Caco-2 (cell line): ENCODE measurements at places on chromosomes 1 and 21.

DNA sequence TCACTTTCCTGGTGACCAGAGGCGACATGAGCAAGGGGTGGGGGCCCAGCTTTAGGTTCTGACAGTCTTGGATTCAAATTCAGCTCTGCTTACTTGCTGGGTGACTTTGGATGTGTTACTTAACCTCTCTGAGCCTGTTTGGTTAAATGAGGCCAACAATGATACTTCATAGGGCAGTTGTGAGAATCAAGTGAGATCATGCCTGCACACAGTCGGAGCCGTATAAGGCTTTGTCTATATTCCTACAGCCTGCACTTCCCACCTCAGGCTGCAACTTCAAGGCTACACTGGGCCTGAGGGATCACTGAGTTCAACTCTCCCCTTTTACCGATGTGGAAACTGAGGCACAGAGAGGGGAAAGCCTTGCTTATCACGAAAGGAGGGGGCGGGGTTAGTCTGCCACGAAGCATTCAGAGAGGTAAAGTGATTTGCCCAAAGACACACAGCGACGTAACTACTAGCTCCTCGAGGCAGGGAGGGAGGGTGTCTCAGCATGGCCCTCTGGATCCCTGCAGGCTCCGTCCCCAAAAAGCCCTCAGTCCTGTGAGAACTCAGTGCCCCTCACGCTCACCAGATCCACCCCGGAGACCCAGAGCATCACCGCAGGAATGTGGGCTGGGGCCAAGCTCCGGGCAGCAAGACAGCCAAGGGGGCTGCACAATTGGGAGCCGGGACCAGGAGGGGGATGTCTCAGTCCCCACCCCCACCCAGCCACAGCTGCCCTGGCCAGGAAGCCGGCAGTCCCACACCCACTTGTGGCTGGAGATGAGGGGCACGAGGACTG lies 25.0 kb downstream of the SDC3 start:
- DNase-seq = no peak

GRCh38 chr1:65083263-65083896 lies 64.6 kb upstream of the AK4 start:
- DNase-seq = no peak

- no peak for DNase-seq
Measured at GRCh38 chr1:41726899-41727748, 191.6 kb downstream of the HIVEP3 start.

DNA sequence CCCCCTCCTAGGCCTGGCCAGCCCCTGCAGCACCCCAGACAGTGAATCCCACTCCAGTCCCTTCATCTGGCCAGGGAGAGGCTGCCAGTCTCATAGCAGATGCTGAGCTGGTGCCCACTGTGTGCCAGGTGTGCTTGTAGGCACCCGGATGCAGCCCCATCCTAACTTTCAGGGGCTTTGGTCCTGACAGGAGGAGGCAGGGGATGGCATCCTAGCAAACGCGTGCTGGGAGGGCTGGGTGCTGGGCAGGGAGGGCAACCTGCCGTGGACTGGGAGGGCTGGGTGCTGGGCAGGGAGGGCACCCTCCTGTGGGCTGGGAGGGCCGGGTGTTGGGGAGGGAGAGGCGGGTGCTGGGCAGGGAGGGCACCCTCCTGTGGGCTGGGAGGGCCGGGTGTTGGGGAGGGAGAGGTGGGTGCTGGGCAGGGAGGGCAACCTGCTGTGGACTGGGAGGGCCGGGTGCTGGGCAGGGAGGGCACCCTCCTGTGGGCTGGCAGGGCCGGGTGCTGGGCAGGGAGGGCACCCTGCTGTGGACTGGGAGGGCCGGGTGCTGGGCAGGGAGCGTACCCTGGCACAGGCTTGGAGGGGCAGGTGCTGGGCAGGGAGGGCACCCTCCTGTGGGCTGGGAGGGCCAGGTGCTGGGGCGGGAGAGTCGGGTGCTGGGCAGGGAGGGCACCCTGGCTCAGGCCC lies 35.3 kb downstream of the SLC19A1 start:
- DNase-seq = peak; percentile 25

DNA sequence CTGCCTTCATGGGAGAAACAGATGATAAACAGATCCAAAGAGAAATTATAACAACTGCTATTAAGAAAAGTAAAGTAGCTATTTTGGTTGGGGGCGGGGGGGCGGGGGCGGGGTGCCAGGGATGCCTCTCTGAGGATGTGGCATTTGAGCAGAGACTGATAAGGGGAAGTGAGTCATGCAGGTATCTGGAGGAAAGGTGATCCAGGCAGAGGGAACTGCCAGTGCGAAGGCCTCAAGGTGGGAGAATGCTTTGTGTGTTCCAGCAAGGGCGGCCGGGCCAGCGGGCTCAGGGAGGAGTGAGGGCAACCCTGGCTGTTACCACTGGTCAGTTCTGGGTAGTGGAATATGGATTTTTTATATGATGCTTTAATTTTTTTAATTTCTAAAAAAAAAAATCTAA lies 7.0 kb upstream of the TNFRSF1B start:
- no peak for DNase-seq

- DNase-seq = no peak
Measured at GRCh38 chr1:220875260-220875659, 4.0 kb upstream of the HLX start.

DNA sequence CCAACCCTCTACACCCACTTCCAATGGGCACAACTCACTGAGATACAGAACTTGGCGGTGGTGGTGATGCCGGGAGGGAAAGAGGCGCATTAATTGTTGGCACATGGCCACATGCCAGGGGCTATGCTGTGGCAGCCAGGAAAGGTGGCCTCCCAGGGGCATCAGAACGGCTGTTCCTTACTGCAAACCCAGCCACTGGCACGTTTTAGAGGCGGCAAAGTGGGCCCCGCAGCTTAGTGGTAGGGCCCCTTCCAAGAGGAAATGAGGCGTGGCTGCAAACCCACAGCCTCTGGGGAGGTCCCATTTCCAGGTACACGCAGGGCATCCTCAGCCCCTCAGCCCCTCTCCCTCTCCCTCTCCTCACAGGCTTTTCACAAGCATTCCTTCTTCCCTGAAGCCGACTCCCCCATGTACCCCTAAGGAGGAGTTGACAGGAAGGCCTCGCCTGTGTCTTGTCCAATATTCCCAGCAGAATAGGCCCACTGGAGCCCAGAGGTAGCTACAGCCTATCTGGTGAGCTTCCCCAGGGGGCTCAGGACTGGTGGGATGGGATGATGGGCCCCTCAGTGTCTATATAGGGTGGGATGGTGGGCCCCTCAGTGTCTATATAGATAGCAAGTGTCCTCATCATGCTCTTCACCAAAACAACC lies 166.2 kb downstream of the CLIC6 start:
- DNase-seq = no peak

DNA sequence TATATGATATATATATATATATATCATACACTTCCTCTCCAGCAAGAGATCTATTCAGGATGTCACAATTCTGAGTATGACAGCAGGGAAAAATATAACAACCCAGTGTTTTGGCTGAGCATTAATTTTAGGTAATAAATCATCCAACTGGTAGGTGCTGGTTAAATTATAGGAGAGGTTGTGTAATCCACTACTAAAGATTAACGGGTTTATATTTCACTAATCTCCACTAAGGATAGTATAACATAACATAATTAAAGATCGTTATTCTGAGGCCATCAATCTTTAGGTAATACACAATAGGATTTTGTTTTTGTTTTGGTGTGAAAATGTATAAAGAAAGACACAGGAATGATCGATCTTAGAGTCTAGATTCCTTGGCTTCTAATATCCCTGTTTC lies 102.2 kb downstream of the COQ8A start:
- no peak for DNase-seq

DNA sequence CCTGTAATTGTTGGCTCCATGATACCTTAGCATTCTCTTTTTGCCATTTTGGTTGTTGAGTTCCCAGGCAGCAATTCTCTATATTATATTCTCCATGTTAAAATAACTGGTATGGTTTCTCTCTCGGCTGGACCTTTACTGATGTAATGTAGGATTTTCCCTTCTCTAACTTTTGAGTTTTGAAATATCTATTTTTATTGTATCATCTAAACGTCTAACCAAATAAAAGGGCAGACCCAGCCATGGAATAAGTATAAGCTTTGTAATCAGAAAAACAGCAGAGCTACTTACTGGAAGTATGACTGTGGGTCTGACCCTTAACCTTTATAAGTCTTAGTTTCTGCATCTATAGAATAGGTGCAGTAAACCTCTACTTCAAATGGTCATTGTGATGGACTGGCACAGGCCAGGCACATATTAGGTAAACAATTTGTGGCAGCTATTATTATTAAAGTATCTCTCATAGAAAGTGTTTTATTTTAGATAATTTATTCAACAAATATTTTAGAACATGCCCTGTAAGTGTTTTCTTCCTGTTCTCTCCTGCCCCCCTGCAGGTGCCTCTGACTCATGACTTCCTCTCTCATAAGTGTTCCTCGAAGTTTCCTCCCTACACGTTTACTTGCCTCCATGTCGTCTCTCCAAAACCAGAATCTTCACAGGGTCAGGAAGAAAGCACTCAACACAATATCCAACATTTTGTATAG lies 224.9 kb upstream of the FGGY start:
- DNase-seq = no peak

DNA sequence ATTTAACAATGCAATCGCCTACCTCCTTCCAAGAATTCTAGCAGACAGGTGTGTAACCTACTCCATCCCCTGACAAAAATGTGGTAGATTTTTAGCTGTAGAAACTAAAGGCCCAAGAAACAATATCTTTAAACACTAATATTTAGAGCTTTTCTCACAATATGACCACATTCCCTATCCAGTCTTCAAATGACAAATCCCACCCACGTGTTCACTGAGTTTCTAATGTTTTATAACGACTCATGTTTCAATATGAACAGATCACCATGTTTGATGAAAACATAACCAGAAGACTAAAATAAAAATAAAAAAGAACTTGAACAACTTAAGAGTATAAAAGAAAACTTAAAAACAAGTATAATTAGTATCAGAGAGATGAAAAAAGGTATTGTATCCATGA lies 24.6 kb downstream of the RSBN1 start:
- DNase-seq = no peak

- no peak for DNase-seq
Measured at GRCh38 chr1:9417695-9418094, 121.6 kb upstream of the SLC25A33 start.

GRCh38 chr1:108947871-108948525 lies 15.3 kb downstream of the CLCC1 start:
- DNase-seq = no peak

DNA sequence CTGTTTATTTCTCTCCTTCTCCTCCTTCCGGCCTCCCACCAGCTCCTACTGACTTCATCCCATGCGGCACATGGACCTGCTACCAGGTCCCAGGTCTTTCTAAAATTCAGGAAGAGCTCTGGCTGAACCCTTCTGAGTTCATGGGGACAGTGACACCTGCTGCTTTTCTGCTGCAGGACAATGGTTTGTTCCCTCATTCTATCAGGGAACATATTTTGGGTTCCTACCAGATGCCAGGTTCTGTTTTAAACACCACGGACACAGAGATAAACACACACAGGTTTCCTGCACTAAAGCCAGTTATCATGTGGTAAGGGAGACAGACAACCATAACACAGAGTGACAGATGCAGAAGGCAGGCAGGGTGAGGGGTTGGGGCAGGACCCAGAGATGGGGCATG lies 114.0 kb upstream of the RAB4A start:
- DNase-seq = peak; percentile 49

GRCh38 chr1:44405031-44405797 lies at the start of gene RNF220:
RNF220 (plus strand) TSS chr1:44405255.
- DNase-seq = peak; percentile 62

- DNase-seq = peak; percentile 55
Measured at GRCh38 chr1:155648207-155649147, 38.5 kb downstream of the MSTO1 start.

- peak; percentile 44 for DNase-seq
Measured at GRCh38 chr21:31983120-31983519, 110.3 kb downstream of the HUNK start.

GRCh38 chr1:114559356-114559755 lies 22.1 kb downstream of the BCAS2 start:
- DNase-seq = no peak

GRCh38 chr1:230852959-230853358 lies 15.4 kb downstream of the C1orf198 start:
- no peak for DNase-seq

- no peak for DNase-seq
Measured at GRCh38 chr1:76477156-76477555, 390.1 kb upstream of the ST6GALNAC5 start.

- no peak for DNase-seq
Measured at GRCh38 chr1:84939761-84940160, 46.8 kb upstream of the LPAR3 start.

- no peak for DNase-seq
Measured at GRCh38 chr1:27635396-27636142, 584 bp upstream of the FGR start.

DNA sequence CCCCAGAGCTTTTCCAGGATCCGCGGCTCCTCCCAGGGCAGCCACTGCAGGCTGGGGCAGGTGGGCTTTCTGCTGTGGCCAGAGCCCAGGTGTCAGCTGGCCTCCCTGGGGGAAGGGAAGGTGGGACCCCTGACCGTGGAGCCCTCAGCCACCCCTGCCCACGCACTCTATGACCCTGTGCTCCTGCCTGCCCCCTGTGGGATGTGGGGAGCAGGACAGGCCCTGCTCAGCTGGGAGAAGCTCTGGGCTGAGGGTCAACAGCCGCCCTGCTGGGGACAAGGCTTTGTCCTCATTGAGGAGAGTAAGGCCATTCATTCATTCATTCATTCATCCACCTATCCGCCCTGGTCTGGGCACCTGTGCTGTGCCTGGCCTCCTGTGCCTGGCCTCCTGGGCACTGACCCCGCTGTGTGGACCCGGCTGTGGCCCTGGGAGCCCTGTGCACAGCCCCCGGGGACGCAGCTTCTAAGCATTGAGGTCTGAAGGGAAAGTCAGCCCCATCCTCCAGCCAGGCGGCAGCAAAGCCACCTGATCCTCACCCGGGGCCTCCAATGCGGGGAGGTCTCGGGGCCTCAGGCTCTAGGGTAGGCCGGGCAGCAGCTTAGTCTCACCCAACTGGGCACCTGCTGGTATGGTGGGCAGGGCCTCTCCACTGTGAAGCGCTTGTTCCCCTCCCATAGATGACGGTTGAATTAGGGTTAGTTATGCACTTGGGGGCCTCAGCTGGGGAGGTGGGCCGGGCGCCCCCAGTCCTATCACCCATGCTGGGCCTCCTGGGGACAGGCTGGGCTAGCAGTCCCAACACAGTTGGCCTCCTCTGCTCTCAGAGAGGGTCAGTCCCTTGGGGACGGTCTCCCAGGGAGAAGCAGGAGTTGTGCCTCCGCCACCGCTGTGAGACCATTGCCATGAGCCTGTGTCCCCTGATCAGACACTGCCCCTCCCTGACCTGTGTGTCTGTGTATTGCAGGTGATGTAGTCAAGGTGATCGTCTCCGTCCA lies 6.0 kb downstream of the TNFRSF14 start:
- no peak for DNase-seq
